ENCODE measurements at places on chromosomes 7 and 10.
A peak's percentile ranks its signal among the peaks of the same experiment; 100 is the strongest.

DNA sequence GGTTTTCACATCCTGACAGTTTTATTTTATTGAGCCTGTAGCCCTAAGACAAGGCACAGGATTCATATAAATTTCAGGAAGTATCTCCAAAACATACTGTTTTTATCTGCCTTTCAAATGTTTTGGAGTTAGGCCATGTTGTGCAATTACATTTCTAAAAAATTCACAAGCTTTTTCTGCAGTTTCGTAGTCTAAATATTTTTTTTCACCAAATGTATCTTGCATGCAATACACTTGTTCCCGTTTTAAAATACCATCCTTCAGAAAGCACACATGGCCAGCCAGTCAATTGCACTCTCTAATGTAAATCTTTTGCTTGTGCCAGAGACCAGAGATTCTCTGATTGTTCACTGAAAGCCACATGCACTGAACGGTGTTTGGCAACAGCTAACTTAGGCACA is 161.5 kb upstream of the PRKCQ start:
- DNase-seq = no peak

- DNase-seq = no peak
Measured at GRCh38 chr10:33189363-33189762, 145.1 kb downstream of the NRP1 start.

- DNase-seq = no peak
Measured at GRCh38 chr10:97327348-97328294, 6.9 kb downstream of the FRAT2 start.

GRCh38 chr7:149773446-149774236 is at the start of gene ZNF467:
ZNF467 (minus strand) TSS chr7:149773588; CDS start chr7:149771032, 2,556 bp downstream.
- DNase-seq = no peak

- DNase-seq = no peak
Measured at GRCh38 chr10:2759233-2759632, 308.1 kb upstream of the PFKP start.

DNA sequence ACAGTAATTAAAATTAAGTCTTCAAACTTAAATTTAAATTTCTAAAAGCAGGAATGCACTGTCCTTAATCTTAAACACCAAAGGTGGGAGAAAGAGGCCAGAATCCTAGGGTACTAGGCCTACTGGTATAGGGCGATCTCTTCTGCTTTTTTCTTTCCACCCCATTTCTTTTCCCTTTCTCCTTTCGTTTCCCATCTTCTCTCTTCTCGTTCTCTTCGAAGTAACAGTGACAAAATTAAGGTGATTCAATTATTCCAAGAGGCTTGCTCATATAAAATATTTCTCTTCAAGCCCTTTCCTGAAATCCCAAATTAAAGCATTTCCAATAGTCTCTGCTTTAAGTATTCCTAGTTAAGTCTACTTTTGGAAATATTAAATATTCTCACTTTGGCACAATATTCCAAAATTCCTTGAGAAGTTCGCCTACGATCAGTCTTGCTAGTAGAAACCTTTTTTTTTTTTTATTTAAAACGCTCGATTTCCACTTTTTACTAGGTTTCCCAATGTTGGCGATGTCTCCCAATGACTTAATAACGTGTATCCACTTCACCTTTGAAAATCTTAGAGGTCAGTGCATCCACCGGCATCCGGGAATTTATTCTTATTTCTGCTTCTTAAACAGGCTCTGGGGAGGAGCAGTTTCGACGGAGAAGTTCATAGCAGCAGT is 765 bp upstream of the LCOR start:
- DNase-seq = no peak

GRCh38 chr10:25300073-25300472 is 125.3 kb downstream of the GPR158 start:
- DNase-seq = no peak

DNA sequence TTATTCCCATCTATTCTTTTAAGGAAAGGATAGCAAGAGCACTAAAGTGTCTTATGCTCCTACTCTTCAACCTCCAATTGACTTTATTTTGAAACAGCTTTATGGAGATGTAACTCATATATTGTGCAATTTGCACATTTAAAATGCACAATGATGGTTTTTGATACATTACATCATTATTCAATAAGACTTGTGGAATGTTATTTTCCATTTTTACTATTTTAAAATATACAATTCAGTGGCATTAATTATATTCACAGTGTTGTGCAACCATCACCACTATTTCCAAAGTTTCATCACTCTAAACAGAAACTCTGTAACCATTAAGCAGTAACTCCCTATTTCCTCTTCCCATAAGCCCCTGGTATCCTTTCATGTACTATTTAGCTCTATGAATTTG is 489.8 kb downstream of the NEBL start:
- DNase-seq = no peak

DNA sequence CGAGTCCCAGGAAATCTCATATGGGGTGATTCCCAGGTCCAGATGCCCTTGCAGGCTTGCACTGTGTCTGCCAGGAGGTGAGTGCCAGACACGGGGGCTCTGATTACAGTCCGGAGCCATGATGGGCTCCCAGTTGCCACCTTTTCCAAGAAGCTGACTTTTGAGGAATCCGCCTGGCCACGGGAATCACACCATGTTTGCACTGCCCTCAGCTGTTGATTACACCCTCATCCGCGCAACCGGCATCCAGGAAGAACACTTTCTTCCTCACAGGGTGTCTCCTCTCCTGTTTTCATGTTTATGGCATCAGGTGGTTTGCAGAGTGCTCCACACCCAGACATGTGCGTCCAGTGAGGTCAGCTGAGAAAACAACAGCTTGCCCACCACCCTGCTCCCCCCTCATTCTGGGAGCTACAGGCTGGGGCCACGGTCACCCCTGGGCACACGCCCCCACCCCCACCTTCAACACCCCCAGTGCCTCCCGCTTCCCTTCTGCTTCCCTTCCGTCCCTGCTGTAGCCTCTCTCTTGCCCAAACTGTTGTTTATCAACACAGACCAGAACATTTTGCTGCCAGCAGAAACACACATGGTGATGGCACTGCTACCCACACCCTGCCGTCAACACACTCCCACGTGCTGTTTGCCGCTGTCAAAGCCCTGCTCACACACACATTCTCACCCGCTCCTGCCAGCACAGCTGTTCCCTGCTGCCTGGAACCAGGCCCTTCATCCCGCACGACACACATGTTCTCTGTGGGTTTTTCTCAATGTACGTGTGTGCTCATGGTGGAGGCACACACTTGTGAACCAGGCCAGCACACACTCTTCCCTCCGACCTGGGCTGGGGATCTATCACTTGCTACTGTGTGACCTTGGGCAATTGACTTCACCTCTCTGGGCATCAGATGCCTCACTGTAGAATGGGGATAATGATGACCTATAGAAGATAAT is 35.8 kb downstream of the DDIT4 start:
- DNase-seq = no peak

DNA sequence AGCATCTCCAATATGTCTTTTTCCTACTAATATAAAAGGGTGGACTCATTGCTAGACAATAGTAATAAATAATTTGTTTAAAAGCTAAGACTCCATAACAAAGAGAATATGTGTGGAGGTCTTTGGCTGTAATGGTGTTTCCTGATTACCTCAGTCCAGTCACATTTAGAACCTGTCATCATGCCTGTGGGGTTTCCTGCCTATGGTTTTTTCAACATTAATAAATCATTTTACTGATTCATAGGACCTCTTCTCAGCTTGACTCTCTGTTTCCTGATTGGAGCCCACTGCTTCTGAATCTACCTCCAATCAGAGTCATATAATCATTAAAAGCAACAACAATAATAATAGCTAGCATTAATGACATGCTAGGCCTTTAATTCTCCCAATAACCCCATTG is 52.4 kb upstream of the GNAI1 start:
- DNase-seq = no peak

- DNase-seq = no peak
Measured at GRCh38 chr7:36928718-36929117, 204.4 kb upstream of the AOAH start.

DNA sequence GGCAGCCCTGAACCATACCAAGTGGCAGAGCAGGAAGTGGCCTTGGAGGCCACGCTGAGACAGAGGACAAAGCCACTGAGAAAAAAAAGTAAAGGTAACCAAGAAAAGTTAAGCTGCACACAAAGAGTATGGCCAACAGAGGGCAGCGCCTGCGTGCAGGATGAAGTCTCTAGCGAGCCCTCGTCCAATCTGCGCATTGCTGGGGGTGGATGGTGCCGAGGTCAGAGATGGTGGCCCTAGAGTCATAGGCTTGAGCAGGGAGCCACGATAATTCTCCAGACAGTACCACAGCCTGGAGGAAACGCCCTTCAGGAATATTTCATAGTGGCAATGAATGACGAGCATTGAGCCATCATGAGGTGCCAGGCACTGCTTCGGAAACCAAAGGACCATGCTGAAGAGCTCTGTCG is 9.7 kb downstream of the ATP6V0E2 start:
- peak; percentile 44 for DNase-seq

- no peak for DNase-seq
Measured at GRCh38 chr7:96016056-96016586, 243.8 kb downstream of the DYNC1I1 start.

DNA sequence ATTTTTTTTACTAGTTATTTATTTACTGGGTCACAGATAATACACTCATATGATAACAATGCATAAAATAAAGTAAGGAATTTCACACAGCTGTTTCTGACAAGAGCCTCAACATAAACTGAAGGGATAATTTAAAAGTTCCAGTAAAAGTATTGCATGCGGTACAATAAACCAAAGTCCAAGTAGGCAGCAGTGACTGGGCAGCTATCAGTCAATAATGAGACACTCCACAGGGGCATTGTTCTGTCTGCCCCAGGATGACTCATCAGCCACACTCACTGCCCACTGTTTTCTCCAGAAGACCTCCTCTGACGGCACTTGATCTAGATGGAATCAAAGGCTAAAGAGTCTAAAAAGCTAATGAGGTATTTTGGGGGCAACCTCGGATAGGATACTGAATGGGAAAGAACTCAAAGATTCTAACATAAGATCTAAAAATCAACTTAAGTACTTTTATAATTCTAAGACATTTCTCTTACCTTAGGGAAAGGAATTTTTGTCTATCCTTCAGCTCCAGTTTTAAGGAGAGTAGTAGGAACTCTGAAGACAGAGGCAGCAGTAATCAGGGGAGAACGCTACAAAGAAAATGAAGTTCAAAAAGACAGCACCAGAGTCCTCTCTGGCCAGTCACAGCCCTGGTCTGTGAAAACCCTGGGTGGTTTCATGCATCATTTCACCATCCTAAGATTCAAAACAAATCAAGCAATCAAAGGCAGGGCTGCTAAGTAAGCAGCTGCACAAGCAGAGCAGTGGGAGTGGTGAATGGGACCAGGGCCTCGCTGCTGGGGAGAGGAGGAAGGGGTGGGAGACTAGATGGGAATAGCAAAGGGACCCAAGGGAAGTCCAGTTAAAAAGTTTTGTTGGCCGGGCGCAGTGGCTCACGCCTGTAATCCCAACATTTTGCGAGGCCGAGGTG is 175.1 kb downstream of the AVL9 start:
- peak; percentile 70 for DNase-seq

DNA sequence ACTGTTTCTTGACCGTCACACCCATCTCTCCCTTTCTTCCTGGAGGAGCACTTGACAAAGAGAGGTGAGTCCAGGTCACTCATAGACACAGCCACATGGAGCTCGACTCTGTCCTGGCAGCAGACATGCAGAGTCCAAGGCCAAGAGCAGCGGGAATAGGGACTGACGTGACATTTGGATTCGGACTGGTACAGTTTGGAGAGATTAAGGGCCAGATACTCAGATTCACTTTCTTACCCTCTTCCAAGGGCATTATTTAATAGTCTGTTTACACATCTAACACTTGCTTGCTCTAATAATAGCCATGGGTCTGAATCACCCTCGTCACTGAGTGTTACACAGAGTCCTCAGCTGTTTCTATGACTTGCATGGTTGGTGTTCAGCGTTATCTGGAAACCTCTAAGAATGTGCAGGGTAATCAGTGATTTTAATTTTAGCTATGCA is 39.2 kb upstream of the OTUD1 start:
- peak; percentile 94 for DNase-seq

DNA sequence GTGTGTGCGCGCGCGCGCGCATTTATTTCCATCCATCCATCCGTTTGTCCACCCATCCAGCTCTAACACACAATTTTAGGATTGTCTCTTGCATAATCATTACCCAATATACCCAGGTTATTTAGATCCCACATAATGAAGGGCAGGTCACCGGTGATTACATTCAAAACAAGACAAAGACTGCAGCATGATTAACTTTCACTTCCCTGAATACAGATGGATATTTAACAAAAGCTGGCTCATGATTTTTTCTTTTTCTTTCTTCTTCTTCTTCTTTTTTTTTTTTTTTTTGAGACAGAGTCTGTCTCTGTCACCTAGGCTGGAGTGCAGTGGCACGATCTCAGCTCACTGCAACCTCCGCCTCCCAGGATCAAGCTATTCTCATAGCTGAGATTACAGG is 86.2 kb downstream of the SH3PXD2A start:
- DNase-seq = no peak

DNA sequence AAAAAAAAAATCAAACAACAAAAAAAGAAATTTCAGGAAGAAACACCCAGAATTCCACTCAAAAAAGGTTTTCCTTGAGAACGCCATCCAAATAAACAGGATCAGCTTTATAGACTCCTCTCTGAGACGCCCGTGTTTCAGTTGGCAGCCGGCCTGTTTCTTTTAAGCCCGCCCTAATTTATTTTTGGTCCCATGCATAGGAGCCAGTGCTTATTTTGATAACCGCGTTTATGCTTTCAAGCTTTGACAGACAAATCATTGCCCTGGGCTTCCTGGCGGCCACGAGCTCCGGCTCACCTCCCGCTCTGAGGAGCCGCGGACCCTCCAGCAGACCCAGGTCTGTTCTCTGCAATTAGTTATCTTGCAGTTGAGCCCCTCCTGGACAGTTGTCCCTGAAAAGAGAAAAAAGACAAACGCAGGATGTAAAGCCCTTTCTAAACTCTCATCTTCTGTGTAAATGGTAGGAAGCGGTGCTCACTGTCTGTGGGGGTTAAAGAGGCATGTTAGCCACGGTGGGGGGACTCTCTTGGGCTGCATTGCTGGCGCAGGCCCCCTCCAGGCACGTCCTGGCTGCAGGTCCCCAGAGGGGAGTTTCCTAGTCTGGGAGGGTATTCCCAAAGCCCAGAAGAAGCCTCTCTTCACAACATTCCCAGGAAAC is 22.2 kb upstream of the UNCX start:
- DNase-seq = no peak

GRCh38 chr10:114175667-114176066 is 1.7 kb upstream of the CCDC186 start:
- no peak for DNase-seq

DNA sequence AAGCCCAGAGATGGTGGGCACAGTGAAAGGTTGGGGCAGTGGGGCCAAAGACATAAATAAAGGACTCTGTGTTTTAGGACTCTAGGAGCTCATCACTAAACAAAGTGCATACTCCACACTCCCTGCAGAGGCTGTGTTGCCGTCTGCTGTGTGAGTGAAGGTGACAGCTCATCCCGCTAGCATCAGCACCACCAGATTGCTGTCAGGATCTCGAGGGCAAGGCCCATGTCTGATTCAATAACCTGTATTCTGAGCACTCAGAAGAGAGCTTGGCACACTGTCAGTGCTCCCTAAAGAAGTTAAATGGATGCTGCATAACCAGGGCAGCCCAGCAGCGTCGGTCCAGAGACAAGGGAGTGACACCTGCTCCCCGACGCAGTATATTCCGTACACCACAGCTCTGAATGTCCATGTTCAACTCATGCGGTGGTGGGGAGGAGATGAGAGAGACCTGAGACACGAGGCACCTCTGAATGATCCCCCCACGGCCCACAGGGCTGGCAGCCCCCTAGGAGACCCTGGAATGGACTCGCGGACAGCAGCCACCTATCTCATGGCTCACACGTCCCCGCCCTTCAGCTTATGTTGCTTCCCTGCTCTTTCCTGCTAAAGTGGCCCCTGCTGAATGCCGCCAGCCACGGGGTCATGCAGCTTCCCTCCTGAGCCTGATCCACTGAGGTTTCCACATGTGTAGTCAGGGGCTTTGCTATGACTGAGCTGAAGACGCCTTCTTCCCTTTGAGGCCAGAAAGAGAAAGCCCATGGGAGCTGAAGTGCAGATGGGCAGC is 132.7 kb upstream of the KCNMA1 start:
- no peak for DNase-seq

All from EL (cell line).